ENCODE measurements at places on chromosomes 16 and 17. TPM values are rescaled to one million over a fixed set of nuclear protein-coding genes. Genes with fewer than 3 reads are reported as not detected.
A peak's percentile ranks its signal among the peaks of the same experiment; 100 is the strongest.

The CEP295NL gene
- total RNA-seq, result 0.56 TPM

The NPB gene
- total RNA-seq, result 0.30 TPM

The KIF19 gene
- total RNA-seq, result 0.23 TPM

The SHISA6 gene
- total RNA-seq, result not detected

The BRCA1 gene
- total RNA-seq, result 93.3 TPM

The TLCD1 gene
- 12.5 TPM for total RNA-seq

The SRCIN1 gene
- total RNA-seq, result 0.26 TPM

DNA sequence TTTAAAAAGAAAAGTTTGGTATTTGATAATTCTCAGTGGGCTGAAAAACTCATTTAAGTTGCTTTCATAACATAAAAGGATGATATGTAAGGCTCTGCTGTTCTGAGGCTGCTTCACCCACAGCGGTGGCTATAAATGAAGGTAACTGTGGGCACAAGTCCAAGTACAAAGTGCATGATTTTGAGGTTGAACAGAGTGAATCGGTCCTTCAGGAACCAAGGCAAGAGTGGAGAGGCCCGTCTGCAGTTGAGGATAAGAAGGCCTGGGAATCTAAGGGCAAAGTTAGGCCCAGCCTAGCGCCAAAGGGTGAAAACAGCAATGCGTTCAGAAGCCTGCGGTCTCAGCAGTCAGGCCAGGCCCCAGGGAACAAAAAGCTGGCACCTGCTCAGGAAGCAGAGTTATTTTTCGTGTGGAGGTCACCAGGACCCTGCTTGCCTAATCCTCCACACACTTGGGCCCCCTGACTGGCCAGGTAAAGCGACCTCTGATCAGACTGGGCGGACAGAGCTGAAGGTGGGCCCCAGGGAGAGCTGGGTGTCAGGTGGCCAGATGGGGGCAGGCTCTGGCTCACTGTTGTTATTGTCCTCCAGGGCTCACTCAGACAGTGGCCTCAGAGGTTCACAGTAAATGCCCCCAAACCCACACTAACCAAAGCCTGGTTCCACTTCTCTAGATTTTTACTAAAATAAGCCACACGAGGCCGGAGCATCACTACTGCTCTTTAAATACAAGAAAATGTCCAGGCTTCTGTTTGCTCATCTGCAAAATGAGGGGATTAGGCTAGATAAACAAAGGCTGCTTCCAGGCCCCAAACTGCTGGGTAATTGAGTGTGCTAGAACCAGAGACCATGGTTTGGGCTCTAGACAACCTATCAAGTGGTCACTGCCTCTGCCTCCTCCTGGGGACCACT is 46.5 kb downstream of the TEX2 start:
- no peak for DNase-seq

DNA sequence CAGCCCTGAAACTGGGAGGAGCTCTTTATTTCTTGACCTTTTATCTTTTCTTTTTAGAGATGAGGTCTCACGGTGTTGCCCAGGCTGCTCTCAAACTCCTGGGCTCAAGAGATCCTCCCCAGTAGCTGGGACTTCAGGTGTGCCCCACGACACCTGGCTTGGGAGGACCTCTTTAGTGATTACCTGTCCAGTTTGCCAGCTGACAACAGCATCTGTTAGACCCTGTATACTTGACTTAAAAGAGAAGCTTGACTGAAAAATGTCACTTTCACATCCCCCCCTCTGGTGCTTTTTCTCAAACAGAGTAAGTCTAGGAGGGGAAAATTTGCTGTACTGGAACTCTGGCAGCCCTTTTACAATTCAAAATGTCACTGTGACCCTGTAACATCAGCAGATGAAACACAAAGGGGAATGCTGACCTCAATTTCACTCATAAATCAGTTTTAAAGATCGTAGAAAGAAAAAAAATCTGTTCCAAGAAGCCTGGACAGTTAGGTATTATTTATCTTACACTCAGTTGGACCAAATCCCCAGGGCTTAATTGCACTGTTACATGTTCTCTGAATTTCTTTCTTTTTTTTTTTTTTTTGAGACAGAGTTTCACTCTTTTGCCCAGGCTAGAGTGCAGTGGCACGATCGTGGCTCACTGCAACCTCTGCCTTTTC is 1.8 kb upstream of the ERN1 start:
- DNase-seq, result no peak

DNA sequence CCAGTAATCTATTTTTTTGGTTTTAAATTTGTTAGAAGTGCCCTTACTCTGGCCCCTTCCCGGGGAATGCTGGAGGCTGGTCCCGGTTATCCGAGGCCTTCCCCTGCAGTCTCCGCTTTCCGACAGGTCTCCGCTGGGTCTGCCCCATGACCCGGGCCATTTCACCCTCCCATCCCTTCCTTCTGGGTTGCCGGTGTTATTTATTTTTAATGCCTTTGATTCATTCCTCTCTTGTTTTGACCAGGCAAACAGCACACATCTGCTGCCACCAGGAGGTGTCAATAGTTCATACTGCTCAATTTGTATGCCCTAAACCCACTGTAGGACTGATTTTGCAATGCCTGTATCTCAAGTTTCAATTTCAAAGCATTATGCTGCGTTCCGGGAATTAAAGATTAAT is 113.2 kb upstream of the IRX5 start:
- DNase-seq, result no peak

DNA sequence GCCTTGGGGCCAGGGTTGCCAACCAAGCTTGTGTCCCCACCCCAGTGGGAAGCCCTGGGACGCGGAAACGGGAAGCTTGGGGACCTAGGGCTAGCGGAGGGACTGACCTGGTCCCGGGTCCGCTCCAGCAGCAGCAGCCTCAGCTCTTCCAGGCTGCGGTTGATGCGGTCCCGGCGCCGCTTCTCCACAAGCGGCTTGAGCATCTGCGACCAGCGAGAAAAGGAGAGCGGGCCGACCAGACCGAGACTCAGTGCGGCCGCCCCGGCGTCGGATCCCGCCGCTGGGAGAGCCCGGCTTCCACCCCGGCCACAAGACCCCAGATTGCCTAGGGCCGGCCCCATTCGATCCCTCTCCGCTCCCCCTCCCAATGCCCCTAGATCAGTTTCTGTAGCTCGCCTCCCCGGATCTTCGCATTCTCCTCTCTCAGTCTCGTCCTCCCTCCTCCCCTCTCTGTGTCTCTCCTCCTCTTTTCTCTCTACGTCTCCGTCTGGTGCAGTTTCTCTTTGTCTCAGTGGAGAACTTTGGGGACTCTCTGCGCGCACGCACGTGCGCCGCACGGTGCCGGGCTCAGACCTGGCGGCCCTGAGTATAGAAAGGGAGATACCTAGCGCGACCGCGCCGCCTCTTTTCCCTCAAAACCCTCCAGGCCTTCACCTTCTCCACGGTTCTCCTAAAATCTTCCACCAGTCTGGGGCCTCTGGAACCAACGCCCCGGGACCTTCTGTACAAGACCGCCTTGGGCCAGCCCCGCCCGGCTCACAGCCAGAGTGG is 797 bp downstream of the HES7 start:
- peak; percentile 85 for DNase-seq

GRCh38 chr17:36148559-36149295 is 27.7 kb downstream of the TBC1D3B start:
- peak; percentile 90 for DNase-seq

DNA sequence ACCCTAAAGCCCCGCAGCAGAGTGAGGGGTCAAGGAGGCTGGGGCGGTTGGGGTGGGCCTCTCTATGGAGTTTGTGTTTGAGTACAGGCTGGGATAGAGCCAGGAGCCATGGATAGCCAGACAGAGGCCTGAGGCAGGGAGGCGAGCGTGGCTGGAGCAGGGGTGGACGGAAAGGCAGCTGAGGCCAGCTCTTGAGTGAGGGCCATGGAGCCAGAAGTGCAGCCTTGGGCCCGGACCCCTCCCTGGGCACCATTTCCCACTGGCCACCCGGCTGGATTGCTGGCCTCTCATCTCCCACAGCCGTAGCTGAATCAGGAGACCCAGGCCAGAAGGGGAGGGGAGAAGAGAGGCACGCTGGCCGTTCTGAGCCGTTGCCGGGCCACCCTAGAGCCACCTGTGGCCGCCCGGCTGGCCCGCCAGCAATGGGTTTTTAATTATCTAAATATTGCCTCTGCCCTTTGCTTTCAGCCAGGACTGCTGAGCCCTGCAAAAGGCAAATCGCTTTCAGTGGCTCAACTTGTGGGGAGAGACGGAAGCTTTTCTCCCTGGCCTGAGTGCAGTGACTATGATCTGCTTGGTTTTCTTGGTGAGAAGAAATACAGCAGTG is 75.2 kb upstream of the GSE1 start:
- DNase-seq, result no peak

- no peak for DNase-seq
Observed at GRCh38 chr17:47956791-47957590, 692 bp downstream of the PRR15L start.

- DNase-seq, result no peak
Observed at GRCh38 chr17:35064516-35065215, 1.2 kb upstream of the RFFL start.

DNA sequence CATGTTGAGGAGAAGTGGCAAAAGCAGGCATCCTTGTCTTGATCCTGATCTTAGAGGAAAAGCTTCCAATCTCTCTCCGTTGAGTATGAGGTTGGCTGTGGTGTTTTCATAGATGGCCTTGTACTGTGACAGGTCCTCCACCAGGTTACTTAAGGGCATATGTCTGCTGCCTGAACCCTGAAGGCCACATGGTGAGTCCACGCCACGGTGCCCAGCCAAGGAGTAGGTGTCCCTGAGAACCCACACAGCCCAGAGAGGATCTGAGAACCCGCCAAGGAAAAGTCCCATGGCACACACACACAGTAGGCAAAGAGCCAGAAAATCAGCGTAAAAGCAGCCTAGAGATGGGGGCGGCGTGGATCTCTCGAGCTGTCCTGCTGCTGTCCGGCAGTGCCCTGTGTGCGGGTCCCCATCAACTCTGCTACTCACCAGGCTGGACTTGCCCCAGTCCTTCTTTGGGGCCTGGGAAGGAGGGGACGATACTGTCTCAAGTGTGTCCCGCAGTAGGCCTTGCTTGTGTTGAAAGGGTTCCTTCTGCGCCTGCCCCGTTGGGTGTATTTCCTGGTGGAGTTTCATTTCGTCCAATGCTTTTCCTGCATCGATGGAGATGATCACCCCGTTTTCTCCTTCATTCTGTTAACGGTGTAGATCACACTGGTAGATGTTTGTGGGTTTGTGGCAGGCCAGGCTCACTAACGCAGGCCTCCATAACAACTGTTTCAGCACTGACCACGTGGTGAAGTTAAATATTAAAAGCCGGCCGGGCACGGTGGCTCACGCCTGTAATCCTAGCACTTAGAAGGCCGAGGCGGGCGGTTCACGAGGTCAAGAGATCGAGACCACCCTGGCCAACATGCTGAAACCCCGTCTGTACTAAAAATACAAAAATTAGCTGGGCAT is 90.8 kb upstream of the DNAH17 start:
- no peak for DNase-seq

DNA sequence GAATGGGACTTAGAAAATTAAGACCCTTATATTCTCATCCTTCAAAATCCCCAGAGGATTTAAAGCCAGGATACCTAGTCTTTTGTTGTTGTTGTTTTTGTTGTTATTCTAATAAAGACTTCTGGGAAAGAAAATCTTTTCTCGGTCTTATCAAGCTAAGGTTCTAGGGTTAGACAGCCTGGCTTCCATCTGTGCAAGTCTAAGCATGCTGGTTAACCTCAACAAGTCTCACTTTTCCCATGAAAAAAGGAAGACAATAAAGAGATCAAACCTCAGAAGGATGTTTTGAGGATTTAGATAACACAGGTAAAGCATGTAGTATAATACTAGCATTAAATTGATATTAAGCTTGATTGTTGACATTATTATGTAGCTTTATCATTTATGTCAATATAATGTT is 486.4 kb upstream of the SOX9 start:
- no peak for DNase-seq

DNA sequence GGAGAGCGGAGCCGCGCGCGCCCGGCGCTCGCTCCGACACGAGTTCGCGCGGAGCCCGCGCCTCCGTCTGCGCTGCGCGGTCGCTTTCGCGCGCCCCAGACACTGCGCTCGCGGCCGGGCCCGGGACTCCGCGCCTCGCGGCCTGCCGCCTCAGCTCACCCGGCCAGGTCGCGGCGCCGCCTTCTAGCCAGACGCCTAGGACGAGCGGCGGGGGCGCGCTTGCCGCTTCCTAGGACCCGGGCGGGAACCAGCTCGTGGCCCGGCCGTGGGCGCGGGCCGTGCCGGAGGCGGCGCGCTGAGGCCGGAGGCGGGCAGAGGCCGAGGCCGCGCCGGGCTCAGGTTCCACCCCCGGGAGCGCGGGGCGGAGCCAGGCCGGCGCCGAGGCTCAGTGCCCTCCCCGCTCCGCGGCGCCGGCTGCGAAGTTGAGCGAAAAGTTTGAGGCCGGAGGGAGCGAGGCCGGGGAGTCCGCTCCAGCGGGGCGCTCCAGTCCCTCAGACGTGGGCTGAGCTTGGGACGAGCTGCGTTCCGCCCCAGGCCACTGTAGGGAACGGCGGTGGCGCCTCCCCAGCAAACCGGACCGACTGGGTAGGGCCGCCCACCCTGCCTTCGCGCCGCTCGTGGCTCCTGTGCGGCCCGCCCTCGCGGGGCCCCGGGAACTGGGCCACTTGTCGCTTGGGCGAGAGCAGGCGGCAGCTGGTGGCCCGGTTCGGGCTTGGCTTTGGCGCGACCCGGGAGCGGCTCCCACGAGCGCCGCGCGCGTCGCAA is at the start of gene SPHK1:
Gene SPHK1, plus strand, starts transcription at position 388 of the 765 bp plus-strand sequence. CDS start 1,036 bp downstream, outside the sequence.
- peak; percentile 95 for DNase-seq

DNA sequence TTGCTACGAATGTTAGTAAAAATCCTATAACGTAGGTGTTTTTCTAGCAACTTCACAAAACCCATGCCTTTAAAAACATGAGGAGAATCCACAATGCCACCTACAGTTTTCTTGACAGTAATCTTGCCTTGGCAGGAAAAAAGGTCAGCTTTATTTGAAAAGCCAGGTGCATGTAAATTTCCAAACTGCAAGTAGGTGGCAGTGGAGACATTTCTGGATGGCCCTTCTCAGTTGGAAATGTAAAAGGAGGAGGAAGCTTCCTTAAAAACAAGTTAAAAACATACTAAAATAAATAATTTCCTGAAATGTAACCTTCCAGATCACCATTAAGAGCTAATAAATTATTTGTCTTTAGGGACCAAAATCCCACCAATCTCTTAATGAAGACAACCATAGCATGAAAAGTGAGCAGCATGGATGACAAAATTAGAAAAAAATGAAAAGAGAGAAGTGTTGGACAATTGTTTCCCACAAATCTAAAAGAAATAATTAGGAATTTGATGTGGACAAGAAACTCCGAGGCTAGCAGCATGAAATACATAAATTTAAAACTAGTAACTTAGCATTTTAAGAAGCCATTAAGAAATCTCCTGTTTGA is 152.2 kb downstream of the SNX11 start:
- no peak for DNase-seq

GRCh38 chr17:17769869-17770631 is 66.7 kb downstream of the SREBF1 start:
- DNase-seq, result no peak

GRCh38 chr17:33280162-33280943 is 12.7 kb downstream of the ASIC2 start:
- no peak for DNase-seq
